ENCODE measurements at places on chromosomes 7 and 10.
A peak's percentile ranks its signal among the peaks of the same experiment; 100 is the strongest.

GRCh38 chr10:34740321-34740720 is 74.8 kb downstream of the PARD3 start:
- DNase-seq, result no peak

GRCh38 chr10:128022261-128023196 is 103.7 kb downstream of the MKI67 start:
- no peak for DNase-seq

DNA sequence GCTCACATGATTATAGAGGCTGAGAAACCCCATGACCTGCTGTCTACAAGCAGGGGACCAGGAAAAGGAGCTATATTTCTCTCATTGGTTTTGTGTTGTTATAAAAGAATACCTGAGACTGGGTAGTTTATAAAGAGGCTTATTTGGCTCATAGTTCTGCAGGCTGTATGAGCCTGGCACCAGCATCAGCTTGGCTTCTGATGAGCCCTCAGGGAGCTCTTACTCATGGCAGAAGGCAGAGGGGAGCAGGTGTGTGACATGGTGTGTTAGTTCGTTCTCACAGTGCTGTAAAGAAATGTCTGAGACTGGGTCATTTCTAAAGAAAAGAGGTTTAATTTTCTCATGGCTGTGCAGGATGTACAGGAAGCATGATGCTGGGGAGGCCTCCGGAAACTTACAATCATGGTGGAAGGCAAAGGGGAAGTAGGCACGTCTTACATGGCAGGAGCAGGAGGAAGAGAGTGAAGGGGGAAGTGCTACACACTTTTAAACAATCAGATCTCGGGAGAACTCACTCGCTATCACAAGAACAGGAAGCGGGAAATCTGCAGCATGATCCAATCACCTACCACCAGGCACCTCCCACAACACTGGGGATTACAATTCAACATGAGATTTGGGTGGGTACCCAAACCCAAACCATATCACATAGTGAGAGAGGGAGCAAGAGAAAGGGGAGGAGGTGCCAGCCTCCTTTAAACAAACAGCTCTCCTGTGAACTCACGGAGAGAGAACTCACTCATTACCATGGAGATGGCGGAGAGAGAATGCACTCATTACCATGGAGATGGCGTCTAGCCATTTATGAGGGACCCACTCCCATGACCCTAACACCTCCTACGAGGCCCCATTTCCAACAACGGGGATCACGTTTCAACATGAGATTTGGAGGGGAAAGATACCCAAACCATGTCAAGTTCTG is 133.4 kb downstream of the JCAD start:
- DNase-seq, result no peak

DNA sequence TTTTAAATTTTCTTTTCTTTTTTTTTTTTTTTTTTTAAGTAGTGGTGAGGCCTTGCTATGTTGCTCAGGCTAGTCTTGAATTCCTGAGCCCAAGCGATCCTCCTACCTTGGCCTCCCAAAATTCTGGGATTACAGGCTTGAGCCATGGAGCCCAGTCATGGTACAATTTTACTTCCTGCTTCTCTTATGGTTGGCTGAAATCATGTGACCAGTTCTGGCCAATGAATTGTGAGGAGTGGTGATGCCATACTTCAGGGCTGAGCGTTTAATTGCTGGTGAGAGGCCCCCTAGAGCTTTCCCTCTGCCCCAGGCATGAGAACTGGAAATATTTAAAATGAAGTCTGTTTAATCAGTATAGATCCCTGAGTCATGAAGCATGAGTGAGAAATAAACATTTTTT is 22.2 kb upstream of the BAIAP2L1 start:
- DNase-seq, result no peak

DNA sequence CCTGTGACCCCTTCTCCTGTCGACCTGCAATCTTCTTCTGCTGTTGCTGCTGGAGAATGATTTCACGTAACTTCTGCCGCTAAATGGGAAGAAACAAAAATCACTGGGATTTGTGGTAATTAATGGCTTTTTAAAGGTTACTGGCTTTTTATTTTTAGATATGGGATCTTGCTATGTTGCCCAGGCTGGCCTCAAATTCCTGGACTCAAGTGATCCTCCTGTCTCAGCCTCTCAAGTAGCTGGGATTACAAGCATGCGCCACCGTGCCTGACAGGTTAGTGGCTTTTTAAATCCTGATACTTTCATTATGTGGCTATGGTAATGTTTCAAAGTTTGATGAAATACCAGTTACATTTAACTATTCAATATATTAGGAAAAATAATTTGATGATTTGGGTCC is 154.6 kb downstream of the GALNT11 start:
- no peak for DNase-seq

DNA sequence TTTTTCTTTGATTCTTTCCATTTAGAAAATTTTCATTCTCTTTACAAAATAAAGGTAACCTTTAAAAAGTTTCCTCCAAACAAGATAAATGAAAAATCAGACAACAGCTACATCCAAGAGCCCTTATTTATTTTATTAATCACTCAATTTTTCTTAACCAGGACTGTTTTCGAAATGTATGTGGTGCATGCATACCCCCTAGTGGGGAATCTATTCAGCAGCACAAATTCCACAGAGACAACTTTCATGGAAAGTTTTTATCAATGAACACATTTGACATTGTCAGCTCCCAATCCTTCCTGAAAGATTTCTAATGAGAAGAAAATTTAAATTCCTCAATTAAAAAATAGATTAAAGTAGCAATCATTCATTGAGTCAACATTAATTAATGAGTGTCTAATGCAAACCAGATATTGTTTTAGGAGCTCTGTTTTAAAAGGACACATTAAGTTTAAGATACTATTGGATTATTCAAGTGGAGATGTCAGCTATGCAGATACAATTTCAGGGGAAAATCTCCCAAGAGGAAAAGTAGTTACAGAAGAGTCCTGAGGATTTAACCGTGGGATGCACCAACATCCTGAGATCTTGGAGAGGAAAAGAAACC is 5.2 kb upstream of the HTR7 start:
- no peak for DNase-seq

GRCh38 chr10:11647676-11648075 is 36.2 kb upstream of the USP6NL start:
- no peak for DNase-seq

GRCh38 chr10:116886772-116887171 is 37.5 kb downstream of the ENO4 start:
- DNase-seq, result no peak

- no peak for DNase-seq
Observed at GRCh38 chr10:29968585-29968984, 90.8 kb downstream of the JCAD start.

DNA sequence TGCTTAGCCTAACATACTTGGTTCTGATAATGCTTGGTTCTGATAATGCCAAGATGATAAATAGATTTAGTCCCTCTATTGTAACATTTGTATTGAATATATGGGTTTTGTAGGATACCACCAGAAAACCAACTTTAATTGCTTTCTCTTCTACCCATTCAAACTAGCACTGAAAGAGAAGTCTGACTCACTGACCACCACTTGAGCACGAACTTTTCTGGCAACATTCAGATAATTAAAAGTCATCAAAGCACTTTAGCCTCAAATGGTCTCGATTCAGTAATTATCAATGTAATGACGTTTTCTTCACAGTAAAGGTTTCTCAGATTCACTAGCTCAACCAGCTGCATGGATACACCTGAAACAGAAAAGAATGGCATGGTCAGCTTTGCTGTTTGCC is 63.0 kb downstream of the HDAC9 start:
- no peak for DNase-seq

DNA sequence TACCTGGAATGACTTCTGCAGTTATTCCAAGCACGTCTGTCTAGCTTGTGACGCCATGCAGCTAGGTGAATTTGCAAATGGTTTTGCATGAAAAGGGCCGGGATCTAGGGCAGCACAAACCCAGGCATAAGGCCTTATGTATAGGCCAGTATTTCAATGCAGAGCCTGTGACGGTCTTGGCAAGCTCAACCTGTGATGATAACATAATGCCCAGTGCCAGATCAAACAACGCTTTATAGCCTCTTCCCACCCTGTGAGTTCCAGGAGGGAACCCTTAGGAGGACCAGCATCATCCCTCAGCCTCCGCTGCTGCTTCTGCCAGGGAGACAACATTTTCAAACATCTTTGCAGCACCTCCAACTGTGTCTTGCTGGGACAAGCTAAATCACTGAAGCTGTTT is 390.7 kb downstream of the INHBA start:
- no peak for DNase-seq

- DNase-seq, result no peak
Observed at GRCh38 chr10:71982269-71983178, 18.3 kb downstream of the CHST3 start.

DNA sequence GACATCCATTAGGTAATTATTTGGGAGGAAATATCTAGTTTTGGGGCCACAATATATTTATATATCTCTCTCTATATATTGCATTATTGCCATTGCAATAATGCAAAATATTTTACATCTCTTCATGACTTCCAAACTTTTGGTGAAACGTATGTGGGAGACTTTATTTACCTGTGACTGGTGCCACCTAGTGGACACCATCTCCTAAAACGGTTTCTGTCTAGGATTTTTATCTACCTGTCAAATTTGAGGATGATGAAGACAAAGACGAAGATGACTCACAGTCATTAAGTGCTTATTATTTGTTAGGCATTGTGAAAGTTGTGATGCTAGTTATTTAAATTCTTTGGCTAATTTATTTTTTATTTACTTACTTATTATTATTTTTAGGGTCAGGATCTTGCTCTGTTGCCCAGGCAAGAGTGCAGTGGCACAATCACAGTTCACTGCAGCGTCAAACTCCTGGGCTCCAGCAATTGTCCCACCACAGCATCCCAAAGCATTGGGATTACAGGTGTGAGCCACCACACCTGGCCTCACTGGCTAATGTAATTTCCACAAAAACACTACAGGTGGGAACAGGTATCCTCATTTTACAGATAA is 18.7 kb upstream of the CBLL1 start:
- peak; percentile 65 for DNase-seq
